ENCODE measurements at places on chromosomes 3 and 15.

DNA sequence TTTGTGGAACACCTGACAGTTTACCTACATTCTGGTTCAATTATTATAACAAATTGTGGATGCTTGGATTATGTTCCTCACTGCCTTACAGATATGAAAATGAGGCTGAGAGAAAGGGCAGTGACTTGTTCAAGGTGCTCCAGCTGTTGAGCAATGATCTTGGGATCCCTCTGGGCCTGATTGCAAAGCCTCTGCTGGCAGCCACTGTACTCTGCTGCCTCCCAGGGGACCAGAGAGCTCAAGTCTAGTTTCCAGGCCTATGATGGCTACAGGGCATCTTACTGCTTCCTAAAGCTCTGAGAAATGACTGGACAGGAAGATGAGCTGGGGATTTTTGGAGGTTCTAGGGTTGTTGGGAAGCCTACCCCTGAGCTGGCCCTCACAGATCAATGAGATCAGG lies 2.3 kb upstream of the SHC4 start:
- DNase-seq: no peak

DNA sequence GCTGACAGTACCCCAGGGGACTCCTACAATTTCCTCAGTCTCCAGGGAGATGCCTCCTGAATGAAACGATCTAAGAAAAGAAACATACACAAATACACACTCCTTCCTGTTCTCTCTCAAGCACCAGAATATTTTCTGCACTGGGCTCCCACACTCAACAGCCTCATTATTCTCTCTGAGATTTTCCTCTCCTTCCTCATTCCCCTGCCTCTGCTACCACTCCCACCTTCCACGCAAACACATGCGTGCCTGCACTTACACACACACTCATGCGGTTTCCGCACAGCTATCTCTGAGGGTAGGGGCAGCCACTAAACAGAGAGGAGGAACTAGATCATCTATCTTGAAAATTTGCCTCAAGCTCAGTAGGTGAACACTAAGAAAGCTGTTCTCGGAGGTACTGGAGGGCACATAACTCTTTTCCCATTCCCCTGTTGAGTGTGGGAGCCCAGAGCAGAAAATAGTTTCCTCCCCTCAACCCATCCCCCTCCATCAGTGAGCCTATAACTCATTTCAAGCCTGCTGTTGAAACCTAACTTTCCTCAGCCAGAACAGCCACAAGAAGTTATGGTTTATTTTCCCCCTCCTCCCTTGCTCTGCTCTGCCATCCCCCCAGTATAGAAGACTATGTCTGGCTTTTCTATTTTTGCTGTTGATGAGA lies 30.5 kb upstream of the TIPARP start:
- DNase-seq: no peak

DNA sequence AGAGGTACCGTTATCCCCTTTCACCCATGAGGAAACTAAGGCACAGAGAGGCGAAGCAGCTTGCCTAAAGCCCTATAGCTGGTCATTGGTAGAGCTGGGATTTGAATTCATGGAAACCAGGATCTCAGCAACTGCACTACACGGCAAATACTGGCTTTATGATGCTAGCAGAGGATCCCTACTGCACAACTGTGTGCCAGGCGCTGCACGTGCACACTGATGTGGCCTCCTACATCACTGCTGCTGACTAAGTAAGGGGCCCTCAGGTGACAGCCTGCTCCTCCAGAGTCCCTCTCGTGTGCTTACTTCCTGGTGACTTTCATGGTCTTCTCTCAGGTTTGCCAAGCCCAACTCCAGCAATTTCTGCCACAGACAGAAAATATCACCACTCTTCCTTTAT lies 3.4 kb upstream of the POLG start:
- no peak for DNase-seq

GRCh38 chr15:66912001-66912400 lies 153.4 kb upstream of the SMAD3 start:
- DNase-seq: no peak

DNA sequence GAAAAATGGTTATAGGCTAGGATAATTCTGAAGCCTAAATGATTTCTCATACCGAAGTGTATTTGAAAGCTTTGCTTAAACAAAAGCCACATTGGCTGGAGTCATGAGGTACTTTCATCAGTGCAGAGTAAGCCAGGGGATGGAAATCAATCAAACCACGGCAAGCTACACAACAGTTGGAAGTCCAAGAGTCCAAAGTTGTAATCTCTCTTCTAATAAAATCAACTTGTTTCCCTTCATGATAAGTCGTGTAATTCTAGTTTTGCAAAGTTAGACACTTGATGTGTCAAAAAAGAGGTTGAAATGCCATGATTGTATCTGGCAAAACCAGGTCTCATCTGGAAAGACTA lies 250.5 kb upstream of the VEPH1 start:
- no peak for DNase-seq

DNA sequence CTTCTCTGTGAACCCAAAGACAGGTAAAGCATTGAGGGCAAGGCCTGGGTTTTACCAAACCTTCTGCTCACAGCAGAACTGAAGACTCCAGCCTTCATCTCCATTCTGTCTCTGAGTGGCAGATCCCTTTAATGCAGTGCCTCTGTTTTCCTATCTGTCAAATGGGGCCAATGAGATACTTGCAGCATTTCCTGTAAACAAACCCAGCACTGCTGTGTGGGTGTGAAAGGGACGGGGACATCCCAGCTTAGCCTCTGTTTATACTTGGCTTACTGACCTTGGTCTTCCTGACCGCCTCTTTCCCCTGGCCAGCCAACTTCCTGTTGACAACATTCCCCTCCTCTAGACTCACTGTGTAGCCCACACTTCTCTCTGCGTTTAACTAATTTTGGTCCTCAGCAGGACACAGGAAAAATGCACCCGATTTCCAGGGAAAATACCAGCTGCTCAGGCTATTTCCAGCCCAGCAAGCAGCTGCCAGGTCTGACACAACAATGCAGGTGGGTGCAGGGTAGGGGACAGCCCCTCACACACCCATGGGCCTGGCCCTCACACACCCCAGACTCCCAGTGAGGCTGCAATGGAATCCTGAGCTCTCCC lies 105.9 kb upstream of the HERC1 start:
- no peak for DNase-seq

- no peak for DNase-seq
Measured at GRCh38 chr3:13379201-13379830, 40.8 kb downstream of the NUP210 start.

DNA sequence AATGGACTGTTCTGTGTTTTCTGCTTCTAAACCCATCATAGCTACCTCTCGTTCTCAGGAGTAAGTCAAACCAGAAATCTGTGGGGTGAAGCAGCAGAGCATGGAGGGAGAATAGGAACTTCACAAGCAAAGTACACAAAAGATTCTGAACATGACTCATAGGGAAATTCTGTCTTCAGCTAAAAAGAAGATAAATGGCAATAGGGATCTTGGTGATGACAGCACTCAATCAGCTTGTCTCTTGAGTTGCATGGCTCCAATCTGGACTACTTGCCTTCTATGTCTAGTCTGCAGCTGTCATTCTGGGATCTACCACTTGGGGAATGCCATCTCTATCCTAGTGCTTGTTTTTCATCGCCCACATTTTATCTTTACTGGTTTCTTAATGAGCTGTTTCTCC lies 13.5 kb upstream of the GRAMD1C start:
- no peak for DNase-seq

DNA sequence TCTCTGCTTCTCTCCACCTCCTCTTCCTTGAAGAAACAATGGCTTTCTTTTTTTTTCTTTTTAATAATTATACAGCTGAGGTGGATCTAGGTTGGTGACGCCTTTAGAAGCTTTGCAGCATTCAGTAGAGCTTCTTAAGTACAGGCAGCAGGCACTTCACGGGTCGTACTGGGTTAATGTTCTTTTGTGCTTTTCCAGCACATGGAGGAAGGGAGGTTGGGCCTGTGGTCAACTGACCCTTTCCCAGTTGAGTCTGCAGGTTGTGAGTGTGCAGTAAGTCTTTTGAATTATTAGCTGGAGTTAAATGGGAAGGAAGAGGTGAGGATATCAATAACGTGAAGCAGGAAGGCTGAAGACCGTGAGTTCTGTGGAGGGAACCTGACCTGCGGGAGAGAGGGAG lies 7.0 kb downstream of the TRAK1 start:
- no peak for DNase-seq

DNA sequence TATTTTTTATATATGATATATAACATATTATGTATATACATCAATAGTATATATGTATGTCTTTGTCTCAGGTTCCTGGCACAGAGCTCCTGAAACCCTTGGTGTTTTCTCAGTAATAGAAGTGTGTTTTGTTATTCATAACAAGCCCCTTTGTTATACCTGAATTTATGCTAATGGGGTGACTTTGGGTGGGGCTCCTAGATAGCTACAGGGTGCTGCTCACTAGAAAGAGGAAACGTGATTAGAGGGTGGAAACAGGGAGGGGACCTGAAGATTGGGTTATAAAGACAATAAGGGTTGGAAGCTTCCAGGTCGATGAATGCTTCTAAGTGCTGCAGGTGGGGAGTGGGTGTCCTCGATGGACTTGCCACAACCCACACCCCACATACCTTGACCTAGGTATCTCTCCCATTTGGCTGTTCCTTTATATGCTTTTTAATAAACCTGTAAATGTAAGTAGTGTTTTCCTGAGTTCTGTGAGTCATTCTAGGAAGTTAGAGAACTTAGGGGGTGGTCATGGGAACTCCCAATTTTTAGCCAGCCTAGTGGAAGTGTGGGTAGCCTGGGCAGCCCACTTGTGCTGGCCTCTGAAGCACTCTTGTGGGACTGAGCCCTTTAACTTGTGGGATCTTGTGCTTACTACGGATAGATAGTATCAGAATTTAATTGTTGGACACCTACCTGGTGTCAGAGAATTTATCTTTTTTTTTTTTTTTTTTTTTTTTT lies 36.9 kb upstream of the C15orf39 start:
- no peak for DNase-seq

- no peak for DNase-seq
Measured at GRCh38 chr3:46887980-46888494, 10.5 kb downstream of the PTH1R start.

- DNase-seq: no peak
Measured at GRCh38 chr3:24447836-24448235, 46.8 kb downstream of the THRB start.

DNA sequence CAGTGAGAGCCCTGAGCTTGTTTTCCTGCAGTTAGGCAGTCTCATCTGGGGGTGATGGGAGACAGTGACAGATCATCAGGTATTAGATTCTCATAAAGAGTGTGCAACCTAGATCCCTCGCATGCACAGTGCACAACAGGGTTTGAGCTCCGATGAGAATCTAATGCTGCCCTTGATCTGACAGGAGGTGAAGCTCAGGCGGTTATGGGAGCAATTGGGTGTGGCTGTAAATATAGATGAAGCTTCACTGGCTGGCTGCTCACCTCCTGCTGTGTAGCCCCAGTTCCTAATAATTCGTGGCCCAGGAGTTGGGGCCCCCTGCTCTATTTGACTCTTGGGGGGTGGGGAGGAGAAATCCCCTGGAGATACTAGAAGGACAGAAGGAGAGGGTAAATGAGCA lies 309.4 kb upstream of the STT3B start:
- no peak for DNase-seq

- DNase-seq: no peak
Measured at GRCh38 chr3:71189480-71189879, 394.0 kb downstream of the FOXP1 start.

DNA sequence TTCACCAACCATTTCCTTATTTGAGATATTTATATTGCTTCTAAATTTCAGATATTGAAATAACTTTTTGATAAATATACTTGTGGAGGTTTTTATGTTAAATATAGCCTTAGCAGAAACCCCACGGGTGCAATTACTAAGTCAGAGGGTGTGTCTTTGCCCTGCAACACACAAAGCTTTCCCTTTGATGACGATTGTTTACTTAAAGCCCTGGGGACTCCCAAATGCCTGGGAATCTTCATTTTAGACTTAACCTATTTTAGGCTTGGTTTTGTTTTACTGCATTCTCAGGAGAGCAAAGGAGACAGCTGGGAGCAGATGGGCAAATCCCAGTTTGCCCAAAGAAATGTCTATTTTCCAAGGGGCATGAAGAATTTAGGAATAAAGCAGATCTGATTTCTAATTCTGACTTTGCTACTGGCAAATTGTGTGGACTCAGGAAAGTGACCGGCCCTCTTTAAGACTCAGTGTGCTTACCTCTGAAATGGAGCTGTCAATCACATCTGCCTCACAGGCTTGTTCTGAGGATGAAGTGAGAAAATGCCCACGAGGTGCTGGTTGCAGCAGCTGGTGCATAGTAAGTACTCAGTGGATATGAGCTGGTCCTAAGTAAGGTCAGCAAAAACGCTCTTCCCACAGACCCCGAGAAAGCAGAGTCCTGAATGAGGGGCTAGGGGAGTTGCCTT lies 49.3 kb upstream of the CA12 start:
- DNase-seq: no peak
